ENCODE measurements at places on chromosomes 7 and 10.

DNA sequence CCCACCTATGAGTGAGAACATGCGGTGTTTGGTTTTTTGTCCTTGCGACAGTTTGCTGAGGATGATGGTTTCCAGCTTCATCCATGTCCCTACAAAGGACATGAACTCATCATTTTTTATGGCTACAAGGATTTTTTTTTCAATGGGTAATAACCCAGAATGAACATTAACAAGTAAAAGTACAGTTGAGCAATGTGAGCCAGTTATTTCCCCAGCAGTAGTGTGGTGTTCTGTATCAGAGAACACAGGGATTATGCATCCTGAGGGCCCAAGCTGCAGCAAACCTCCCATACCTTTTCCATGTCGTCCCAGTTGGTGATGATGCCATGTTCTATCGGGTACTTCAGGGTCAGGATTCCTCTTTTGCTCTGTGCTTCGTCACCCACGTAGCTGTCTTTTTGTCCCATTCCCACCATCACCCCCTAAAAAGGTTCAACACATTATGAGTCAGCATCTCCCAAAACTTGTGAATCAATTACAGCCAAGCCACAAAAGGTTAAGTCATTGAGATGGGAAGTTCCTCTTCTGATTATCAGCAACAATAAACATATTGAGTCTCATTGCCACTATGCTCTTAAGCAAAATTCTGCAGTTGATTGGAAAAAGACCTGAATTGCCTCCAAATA lies 5.5 kb downstream of the ACTA2 start:
- no peak for DNase-seq

GRCh38 chr10:5587151-5588079 lies 62.7 kb downstream of the CALML3 start:
- DNase-seq, result no peak

DNA sequence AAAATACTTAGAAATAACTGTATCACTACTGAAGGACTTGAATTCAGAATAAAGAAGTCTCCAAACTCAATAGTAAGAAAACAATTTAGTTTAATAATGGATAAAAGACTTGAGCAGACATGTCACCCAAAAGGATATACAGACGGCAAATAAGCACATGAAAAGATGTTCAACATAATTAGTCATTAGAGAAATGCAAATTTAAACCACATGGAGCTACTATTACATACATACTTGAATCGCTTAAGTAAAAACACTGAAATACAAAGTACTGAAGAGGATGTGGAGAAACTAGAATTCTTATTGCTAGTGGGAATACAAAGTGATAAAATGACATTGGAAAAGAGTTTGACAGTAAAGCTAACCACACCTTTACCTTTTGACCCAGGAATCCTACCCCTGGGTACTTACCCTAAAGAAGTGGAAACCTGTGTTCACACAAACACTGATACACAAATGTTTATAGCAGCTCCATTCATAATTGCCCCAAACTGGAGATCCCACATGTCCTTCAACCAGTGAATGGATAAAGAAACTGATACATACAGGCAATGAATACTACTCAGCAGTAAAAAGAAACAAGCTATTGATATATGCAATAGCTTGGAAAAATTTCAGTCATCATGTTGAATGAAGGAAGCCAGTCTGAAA lies 54.3 kb upstream of the NFKB2 start:
- DNase-seq, result no peak

GRCh38 chr10:43226441-43226840 lies 40.4 kb downstream of the RASGEF1A start:
- no peak for DNase-seq

- no peak for DNase-seq
These were observed 339.3 kb upstream of the PFKP start for GRCh38 chr10:2728087-2728486.

DNA sequence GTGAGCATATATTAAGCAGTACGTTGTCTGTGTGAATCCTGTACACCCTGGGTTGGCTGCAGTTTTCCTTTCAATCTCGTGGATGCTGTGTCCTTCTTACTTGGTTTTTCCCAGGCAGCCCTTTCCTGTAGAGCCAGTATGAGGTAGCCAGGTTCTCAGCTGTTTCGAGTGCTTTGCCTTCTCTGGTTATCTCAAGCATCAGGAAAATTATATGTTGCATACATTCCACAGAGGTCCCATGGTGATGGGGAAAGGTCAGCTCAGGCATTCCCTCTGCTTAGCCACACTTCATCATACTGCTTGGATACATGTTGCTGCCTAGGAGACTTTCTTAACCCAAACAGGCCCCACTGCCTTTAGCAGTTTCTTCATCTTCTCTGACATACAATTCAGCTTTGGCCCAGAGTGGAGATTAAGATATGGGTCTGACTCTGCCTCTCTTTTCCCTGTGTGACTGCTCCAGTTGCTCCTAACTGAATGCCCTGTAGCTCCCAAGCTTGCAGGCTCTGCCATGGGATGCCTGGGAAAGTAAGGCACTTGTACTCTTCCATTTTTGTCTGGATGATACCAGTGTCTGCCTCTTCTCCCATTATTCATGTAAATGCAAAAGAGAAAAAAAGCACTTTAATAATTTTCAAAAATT lies 11.3 kb downstream of the GNAI1 start:
- DNase-seq, result no peak

DNA sequence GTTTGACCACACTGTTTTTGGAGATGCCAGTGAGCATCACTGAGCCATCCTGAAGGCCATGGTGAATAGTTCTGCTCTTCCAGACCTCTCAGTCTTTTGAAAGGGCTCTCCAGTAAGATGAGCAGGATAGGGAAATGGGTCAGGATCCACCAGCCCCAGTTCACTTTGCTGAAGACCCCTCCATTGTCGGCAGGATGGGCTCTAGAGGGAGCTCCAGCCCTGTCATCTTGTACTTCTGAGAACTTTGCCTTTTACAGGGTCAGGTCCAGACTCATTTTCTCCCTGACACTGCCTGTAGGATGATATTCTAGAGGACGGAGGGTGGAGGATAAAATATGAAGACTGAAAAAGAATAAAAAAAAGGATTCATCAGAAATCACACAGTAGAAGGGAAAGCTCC lies 13.1 kb downstream of the LHFPL3 start:
- DNase-seq, result no peak

- no peak for DNase-seq
These were observed 99.0 kb upstream of the PODXL start for GRCh38 chr7:131655447-131655846.

DNA sequence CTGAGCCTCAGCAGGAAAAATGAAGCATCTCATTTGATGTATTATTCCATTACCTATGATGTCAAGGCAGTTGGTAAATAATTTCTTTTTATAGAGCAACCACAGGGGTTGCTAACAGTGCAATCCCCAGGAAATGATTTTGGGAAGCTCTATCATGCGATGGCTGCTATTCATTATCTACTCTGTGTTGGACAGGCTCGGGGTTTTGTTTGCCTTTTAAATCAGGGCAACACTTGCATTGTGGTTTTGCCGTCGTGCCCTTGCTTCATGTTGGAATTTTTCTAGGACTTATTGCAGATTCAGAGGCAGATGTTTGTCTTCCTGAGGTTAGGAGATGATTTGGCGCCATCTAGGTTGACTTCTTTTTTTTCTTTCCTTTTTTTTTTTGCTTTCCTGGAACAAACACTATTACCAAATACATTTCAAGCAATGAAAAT lies 128.4 kb downstream of the BICC1 start:
- DNase-seq, result no peak

Measured in GM12892 (cell line).